ENCODE measurements at places on chromosomes 16 and 17.

- DNase-seq: peak; percentile 92
These were observed 32.4 kb downstream of the SMARCE1 start for GRCh38 chr17:40615068-40615840.

DNA sequence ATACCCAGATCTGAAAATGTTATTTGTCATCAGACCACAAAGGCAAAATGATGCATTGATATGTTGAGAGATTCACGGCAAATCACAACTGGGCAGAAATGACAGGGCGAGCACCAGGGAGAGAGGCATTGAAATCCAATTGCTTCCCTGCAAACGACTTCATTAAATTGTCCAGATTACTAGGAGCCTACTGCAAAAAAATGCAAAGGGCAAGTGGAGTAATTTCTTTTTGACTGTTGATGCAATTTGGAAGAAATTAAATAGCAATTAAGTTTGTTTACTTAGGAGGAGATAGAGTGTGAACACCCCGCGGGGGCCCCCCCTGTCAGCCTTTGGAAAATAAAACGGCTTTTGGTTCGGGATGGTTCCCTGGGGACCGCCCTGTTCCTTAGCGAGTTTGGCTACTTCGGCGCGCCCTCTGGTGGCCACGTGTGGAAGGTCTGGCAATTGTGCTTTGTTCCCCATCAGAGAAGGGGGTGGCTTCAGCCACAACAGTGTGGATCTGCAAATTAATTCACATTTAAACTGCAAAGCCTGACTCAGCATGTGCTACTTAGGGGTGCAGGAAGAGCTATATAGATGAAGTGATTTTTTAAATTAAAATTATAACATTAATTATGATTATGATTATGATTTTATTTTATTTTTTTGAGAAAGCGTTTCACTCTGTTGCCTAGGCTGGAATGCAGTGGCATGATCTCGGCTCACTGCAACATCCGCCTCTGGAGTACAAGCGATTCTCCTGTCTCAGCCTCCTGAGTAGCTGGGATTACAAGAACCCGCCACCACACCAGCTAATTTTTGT, 14.5 kb upstream of the TMC7 start:
- peak; percentile 78 for DNase-seq

DNA sequence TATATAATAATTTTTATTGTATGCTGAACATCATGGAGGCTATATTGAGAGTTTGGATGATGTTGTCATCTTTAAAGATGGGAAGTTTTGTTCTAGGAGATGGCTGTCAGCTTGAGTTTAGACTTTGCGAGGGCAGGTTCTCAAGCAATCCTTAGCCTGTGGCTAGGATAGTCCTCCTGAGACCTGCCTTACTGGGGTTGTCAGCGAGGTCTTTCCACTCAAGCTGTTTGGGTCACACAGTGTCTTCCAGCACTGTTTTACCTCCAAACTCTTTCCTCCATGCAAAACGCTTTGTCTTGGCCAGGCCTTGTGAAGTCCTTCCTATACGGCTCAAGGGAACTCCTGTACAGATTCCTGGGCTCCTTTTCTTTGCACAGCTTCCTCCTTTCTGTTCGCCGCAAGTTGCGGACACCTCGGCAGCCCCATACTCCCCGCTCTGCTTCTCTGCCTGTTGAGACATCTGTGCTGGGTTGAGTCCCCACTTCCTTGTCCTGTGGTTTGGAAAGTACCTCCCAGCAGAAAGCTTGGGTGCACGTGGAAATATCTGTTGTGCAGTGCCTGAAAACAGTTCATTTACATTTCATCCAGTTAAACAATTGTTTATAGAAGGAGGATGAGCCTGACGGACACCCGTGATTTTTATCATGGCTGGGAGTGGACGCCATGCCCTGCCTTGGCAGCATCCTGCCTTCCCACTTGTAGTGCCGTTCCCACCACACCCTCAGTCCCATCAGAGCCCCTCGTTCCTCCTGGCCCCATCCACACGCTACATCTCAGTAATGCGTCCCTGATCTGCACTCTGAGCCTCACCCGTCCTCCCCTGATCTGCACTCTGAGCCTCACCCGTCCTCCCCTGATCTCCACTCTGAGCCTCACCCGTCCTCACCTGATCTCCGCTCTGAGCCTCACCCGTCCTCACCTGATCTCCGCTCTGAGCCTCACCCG, 55.0 kb upstream of the CBFA2T3 start:
- no peak for DNase-seq

GRCh38 chr16:57773019-57773418, 29.3 kb downstream of the KIFC3 start:
- no peak for DNase-seq

GRCh38 chr17:21194703-21195102, 19.3 kb downstream of the TMEM11 start:
- no peak for DNase-seq

GRCh38 chr16:1926271-1926670, 8.1 kb upstream of the HS3ST6 start:
- peak; percentile 50 for DNase-seq
